ENCODE measurements at places on chromosomes 12 and 14. TPM values are rescaled to one million over a fixed set of nuclear protein-coding genes. Genes with fewer than 3 reads are reported as not detected.

GRCh38 chr12:21788089-21788983, 13.8 kb upstream of the KCNJ8 start:
- no peak overlapping the region for H3K27ac ChIP-seq
- no peak overlapping the region for H3K4me3 ChIP-seq
- DNase-seq: no peak
- peaks cover 11% of the 10 kb centered on the region for H3K4me1 ChIP-seq
- H3K36me3 ChIP-seq: no peaks in the 10 kb centered on the region
- no peaks in the 10 kb centered on the region for H3K27me3 ChIP-seq

GRCh38 chr14:97036086-97036852, 239.1 kb downstream of the VRK1 start:
- peaks cover 41% of the 10 kb centered on the region for H3K27me3 ChIP-seq
- DNase-seq: no peak
- no peak overlapping the region for H3K4me3 ChIP-seq

DNA sequence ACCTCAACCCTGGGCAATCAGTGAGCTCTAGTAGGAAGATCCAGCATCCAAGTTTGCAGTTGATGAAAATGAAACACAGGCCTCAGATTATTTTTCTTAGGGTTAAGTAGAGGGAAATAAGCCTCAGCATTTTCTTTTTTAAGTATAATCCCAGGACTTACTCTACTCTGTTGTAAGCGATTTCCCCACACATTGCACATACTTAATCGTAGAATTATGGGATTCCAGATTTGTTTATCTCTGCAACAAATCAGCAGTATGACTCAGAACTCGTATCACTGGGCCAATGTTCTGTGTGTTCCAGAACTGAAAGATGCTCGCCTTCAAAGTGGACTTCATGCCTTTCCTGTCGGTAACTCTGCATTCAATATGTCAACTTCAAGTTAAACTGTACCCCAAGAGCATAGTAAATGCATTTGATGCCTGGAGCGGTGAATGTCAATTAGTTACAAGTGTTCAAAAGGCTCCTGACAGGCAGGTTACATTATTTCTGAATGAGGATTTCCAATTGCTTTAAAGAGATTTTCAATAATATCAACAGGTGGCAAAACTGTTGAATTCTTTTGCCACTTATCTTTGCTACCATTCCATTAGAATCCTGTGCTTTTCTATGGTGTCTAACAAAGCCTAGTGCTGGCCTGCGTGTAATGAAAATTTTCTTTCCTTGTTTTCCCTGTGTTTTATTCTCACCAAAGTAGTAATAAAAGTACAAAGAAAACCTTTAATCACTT, 323.8 kb upstream of the SYT1 start:
- no peak for DNase-seq
- no peaks in the 10 kb centered on the region for H3K27me3 ChIP-seq
- H3K4me1 ChIP-seq: no peaks in the 10 kb centered on the region
- no peak overlapping the region for H3K4me3 ChIP-seq
- H3K36me3 ChIP-seq: no peaks in the 10 kb centered on the region

DNA sequence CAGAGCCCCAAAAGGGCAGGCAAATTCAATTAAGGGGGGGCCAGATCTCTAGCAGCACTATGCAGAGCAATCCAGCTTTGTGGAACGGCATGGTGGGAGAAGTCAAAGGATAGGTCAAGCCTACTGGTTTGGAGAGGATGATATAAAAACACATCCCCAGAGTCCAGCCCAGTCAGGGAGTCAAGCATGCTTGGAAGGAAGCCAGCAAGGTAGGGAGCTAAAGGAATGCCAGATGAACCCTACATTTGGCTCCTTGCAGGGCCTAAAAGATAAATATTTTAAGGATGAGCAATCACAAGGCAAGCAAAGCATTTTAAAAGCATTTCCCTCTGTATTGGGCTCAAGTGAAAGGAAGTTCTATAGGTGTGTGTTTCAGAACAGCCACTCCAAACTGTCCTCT, 21.4 kb downstream of the KCTD10 start:
- H3K36me3 ChIP-seq: peaks cover 89% of the 10 kb centered on the region
- H3K4me1 ChIP-seq: peaks cover 31% of the 10 kb centered on the region
- DNase-seq: no peak
- no peak overlapping the region for H3K27ac ChIP-seq
- no peaks in the 10 kb centered on the region for H3K27me3 ChIP-seq

DNA sequence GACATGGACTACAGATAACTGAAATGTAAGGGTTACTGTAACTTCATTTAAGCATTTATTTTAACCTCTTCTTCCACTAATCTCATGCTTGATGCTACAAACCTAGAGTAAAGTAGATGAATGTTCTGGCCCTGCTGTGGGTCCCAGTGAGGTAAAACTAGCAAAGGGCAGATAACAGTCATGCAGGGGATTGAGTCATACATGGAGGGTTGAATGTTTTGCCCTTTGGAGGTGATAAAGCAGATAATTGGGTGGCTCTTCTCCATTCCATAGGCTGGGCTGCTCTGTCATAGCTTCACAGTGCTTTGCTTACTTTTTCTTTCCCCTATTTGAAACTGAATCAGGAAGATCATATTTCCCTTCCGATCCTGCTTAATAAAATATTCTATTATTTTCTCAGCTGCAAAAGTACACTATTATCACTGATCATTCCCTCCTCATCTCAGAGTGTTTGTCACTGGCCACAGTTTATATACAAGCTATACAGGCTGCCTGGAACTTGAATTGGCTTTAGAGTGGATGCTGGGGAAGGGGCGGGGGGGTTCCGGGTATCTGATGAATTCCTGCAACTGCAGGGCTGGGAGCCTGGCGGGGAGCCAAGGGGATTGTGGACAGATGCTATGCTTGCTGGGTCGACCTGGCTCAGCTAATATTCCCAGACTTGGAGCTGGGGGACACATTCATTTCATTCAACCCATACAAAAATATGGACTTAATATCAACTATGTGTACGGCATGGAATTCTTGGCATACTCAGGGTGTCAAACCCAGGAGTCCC, 235.1 kb downstream of the NRXN3 start:
- H3K4me3 ChIP-seq: no peak overlapping the region
- H3K4me1 ChIP-seq: no peaks in the 10 kb centered on the region
- no peak for DNase-seq
- no peak overlapping the region for H3K27ac ChIP-seq
- H3K27me3 ChIP-seq: no peaks in the 10 kb centered on the region
- no peaks in the 10 kb centered on the region for H3K36me3 ChIP-seq

GRCh38 chr14:25411781-25412757, 362.1 kb upstream of the STXBP6 start:
- H3K27me3 ChIP-seq: no peaks in the 10 kb centered on the region
- no peak overlapping the region for H3K27ac ChIP-seq

DNA sequence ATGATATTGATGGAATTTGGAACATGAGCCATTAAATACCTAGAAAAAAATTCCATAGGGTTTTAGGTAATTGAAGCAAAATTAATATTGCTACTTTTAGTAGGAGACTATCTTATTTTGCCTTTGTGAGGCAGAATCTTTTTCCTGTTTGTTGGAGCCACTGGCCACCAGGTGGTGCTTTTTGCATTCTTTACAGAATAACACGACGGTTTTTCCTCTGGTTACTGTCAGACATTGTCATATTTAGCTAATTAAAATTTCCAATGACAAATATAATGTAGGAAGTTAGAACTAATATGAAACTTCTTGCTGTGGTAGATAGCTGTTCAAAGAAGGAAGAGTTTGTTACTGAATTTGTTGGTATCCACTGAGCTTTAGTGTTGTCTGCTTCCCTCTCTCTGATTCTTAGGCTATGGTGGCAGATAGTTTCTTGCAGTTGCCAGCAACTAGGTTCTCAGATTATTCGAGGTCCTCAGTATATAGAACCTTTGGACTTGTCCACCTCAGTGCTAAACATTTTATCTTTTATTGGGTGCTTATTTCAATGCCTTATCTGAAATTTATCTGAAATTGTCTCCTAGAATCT, 25.7 kb downstream of the RAB21 start:
- no peak overlapping the region for H3K27ac ChIP-seq
- H3K27me3 ChIP-seq: no peaks in the 10 kb centered on the region
- H3K4me1 ChIP-seq: peaks cover 11% of the 10 kb centered on the region
- H3K36me3 ChIP-seq: peaks cover 56% of the 10 kb centered on the region
- H3K4me3 ChIP-seq: no peak overlapping the region

- no peak overlapping the region for H3K27ac ChIP-seq
- no peak overlapping the region for H3K4me3 ChIP-seq
Observed at GRCh38 chr12:40253936-40254335, 29.1 kb downstream of the LRRK2 start.

- DNase-seq: no peak
- no peak overlapping the region for H3K4me3 ChIP-seq
- H3K27ac ChIP-seq: no peak overlapping the region
- no peaks in the 10 kb centered on the region for H3K27me3 ChIP-seq
- no peaks in the 10 kb centered on the region for H3K36me3 ChIP-seq
Observed at GRCh38 chr14:56703947-56704346, 106.3 kb downstream of the OTX2 start.

The RTN1 gene
- 9.6 TPM for total RNA-seq

The PLEKHD1 gene
- 0.41 TPM for total RNA-seq

The RFX4 gene
- total RNA-seq: not detected

The KRT73 gene
- total RNA-seq: 0.52 TPM

The CLECL1 gene
- total RNA-seq: 3.4 TPM

The CD163L1 gene
- 6.1 TPM for total RNA-seq

The MSI1 gene
- 0.46 TPM for total RNA-seq
